Lung (tissue), 17 donors: ENCODE measurements at places on chromosomes 3 and 15.

GRCh38 chr3:64163755-64164148, 61.5 kb downstream of the PRICKLE2 start:
- DNase-seq: peak; percentile 88

DNA sequence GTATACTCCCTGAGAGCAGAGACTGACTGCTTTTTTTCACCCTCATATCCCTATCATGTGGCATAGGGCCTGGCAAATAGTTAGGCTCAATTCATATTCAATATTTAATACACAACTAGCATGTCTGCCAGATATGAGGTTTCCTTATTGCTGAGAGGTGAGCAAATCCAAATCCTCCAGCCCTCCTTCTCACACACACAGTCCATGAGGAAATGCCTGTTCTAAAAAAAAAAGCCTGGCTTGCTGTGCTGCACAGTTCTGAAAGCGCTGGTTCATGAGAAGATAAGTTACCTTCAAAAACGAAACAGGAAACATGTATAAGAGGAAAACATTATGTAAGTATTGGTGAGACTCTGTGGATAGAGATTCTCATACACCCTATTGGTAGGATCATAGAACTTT, 15.5 kb upstream of the ACAP2 start:
- DNase-seq: peak; percentile 29

GRCh38 chr15:70701891-70702568, 61.3 kb downstream of the UACA start:
- peak; percentile 71 for DNase-seq

GRCh38 chr3:70120357-70120966, 120.9 kb downstream of the SAMMSON start:
- DNase-seq: peak; percentile 45

DNA sequence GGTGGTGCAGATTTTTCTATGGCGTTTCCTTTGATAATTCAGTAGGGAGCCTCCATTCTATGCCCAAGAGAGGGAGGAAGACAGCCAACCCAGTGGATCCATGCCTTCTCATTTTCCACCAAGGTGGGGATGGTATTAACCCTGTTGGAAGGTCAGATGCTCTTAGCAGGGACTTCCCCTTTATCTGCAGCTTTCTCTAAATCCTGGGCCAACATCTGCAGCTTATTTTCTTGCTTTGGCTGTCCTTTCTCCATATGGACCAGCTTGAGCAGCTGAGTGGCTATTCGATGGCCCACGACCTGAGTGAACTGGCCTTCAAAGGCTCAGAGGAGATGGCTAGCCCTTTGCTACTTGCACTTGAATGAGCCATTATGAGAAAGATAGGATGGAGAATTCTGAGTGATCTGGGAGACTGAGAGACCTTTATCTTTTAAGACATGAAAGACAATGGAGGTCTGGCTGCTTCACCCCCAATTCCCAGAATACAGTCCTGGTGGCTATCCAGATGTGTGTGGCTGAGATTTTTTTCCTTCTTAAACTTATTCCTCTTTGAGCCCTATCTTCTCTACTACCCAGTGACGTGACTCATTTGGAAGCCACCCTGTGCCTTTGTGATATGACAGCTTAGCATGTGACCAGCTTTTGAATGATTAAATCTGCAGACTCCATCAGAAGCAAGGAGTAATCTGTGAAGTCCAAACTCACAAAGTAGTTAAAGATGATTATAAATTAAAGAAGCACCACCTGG, 39.6 kb upstream of the TRAK1 start:
- DNase-seq: no peak

DNA sequence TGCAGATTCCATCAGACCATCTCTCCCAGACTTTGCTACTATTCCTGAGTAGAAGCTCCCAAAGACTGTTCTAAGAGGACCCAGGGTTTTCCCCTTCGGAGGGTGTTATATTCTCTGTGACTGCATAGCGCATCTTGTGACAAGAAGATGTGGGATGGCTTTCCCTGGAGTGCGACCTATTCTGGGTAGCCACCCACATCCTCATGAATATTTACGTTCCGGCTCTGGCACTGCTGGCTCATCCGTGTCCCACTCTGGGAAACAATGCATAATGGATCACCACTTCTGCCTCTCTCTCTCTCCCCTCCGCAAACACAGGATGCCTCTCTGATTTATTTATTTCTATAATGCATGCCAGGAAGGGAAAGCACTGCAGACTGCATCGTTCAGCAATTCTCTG, 166.1 kb downstream of the PYDC2 start:
- peak; percentile 46 for DNase-seq

DNA sequence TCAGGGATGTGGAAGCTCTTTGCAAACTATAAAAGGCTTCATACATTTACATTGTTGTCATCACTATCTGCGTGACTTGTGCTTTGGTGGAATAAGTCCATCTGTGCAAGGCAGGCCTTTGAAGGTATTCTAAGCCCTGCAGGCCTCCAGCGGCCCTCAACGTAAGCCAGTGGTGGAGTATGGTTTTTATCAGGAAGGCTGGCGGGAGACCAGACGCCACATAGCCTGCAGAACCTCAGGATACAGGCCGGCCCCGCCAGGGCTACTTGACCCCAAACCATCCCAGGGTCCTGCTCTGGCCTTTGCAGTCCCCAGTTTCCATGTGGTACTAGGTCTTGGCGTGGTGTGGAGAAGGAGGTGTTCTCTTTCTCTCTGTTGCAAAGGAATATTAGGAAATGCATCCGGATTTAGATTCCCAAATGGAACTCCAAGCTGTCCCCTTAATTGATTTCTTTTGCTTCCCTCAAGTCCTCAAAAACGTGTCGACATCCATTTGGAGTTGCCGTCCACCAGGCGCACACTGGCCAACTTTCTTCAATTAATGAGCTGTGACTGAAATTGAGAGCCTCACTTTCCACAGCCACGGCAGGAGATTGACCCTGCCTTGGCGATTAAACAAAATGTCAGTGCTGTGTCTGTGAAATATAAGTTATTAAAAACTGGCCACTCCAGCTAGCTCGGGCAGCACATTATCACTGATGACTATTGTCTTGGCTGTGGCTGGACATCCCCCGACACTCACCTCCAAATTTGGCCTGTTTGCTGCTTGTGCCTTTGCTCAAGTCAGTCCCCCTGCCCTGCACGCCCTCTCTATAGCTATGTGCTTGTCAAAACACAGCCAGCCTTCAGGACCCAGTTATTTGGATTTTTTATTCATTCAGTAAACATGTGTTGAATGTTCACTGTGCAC, 239.8 kb upstream of the TLE3 start:
- DNase-seq: peak; percentile 82

- no peak for DNase-seq
Measured at GRCh38 chr3:102032491-102033383, 183.4 kb downstream of the NFKBIZ start.

DNA sequence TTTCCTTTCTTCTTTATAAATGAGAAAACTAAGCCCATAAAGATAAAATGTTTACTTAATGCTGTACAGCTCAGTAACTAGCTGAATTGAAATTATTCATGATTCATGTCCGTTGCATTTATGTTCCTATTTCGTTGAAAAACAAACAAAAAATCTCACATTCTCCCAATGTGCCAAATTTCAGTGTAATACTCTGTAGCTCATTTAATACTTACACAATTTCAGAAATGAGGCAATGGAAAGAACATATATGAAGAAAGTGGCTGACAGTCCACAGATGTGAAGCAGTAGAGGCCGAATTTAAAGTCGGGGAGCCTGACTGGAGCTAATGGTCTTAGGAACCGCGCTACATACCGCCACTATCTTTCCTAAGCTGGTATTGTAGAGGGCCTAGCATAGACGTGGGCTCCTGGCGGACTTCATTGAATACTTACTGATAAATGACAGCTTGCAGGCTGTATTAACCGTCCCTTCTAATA, 651 bp downstream of the PLSCR2 start:
- DNase-seq: peak; percentile 84

GRCh38 chr15:46127361-46127874, 492.6 kb downstream of the SQOR start:
- no peak for DNase-seq

GRCh38 chr3:7305561-7305960, 444.6 kb downstream of the GRM7 start:
- DNase-seq: no peak

DNA sequence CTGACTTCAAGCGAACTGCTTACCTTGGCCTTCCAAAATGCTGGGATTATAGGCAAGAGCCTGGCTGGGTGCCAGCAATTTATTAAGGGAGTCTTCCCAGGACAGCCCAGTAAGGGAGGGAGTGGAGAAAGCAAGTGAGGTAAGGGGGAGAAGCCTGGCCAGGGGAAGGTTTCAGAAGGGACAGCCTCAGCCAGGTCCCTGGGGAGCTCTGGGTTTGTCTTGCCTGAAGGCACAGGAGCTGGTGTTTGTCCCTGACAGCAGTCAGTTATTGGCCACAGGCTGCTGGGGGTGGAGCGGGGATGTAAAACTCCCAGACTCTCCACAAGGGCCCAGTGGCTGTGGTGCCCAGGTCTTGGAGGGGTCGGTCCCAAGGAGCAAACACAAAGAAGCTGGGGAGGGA, 33.0 kb upstream of the CDCP1 start:
- no peak for DNase-seq

DNA sequence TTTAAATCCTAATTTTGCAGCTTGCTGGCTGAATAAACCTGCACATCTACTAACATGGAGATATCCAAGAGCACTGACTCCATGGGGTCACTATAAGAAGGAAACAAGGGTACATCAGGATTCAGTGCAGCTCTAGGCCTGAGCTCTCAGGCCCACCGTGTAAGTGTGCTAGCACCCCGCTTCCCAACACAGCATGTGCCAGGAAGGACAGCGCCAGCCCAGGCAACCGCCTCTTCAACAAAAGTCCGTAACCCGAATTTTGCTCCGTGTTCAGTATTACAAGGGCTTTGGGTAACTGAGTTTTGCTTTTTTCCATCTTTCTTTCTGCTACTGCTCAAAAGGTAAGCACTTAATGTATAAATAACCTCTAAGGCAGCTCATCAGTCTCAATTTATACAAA, 89.8 kb downstream of the LRIG1 start:
- DNase-seq: no peak

DNA sequence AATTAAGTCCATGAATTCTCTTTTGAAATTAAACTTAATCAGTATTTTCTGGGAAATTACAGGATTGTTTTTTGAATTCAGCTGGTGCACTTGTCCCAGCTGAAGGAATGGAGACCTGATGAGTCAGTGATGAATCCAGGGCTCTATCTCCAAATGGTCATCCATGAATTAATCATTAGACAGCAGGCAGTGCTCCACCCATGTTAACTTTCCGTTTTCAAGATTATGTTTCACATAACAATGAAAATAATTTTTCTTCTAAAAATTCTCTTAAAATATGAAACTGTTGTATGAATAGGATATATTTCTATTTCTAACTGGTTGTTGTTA, 13.9 kb upstream of the PAQR9 start:
- DNase-seq: no peak

- DNase-seq: no peak
Measured at GRCh38 chr15:85329561-85330422, 50.6 kb upstream of the AKAP13 start.

DNA sequence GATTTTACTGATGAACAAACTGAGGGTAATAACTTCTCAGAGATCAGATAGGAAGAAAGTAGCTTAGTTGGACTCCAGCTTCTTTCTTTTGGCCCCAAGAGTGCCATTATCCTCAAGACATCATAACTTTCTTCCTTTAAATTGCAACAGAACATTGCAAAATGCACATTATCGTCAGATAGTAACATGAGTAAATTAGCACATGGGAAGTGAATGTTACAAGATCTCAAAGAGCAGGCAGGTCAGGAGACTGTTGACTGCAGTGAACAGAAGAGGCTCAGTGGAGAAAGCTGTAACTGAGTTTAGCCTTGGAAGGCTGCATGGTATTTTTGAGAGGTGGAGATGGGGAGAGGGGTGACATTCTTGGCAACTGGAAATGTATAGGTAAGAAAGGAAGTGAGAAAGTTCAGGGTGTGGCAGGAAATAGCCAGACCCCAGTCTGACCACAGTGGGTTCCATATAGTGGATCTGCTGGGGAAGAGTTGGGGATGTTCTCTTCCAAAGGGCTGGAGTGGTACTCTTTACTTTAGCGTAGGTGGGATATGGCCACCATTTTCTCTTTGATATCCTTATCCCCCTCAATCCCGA, 307.7 kb downstream of the RPLP1 start:
- no peak for DNase-seq

GRCh38 chr15:56844892-56845291, 73.6 kb upstream of the TCF12 start:
- no peak for DNase-seq

DNA sequence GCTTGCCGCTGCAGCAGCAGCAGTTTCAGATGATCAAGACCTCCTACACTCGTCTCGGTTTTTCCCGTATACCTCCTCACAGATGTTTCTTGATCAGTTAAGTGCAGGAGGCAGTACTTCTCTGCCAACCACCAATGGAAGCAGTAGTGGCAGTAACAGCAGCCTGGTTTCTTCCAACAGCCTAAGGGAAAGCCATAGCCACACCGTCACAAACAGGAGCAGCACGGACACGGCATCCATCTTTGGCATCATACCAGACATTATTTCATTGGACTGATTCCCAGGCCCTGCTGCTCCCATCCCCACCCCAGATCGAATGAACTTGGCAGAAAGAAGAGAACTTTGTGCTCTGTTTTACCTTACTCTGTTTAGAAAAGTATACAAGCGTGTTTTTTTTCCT, 17.6 kb downstream of the CALML4 start:
- peak; percentile 81 for DNase-seq

GRCh38 chr3:192860454-192860853, 57.2 kb downstream of the MB21D2 start:
- DNase-seq: no peak
